A549 (cell line): ENCODE measurements at places on chromosomes 3 and 15.

DNA sequence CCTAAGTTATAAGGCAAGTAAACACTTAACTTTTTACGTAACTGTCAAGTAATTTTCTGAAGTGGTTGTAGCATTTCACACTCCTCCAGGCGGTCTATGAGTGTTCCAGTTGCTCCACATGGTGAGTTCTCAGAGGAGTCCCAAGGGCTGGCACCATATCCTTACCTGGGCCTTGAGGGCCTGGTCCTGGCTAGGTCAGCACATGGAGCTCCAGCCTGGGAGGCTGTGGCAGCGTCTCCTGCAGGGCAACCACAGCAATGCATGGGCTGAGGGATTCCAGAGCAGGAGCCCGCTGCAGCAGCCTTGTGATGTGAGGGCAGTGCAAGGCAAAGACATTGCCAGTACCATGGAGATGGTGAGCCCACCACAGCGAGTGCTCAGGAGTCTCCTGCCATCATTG is 32.2 kb upstream of the LYZL4 start:
- no peak for DNase-seq

GRCh38 chr15:68408971-68409370 is 23.0 kb downstream of the ITGA11 start:
- DNase-seq, result no peak

- no peak for DNase-seq
These were observed 229.5 kb downstream of the ATP8B4 start for GRCh38 chr15:49889536-49889935.

- DNase-seq, result no peak
These were observed 57.3 kb downstream of the GPR171 start for GRCh38 chr3:151145713-151146070.

- DNase-seq, result no peak
These were observed 8.3 kb upstream of the THSD4 start for GRCh38 chr15:71106802-71107500.

- no peak for DNase-seq
These were observed 68.9 kb upstream of the NR2F2 start for GRCh38 chr15:96261575-96262034.

- DNase-seq, result no peak
These were observed 71.7 kb upstream of the AGTR1 start for GRCh38 chr3:148625991-148626390.

GRCh38 chr15:91318931-91319330 is 218.9 kb downstream of the SV2B start:
- no peak for DNase-seq

DNA sequence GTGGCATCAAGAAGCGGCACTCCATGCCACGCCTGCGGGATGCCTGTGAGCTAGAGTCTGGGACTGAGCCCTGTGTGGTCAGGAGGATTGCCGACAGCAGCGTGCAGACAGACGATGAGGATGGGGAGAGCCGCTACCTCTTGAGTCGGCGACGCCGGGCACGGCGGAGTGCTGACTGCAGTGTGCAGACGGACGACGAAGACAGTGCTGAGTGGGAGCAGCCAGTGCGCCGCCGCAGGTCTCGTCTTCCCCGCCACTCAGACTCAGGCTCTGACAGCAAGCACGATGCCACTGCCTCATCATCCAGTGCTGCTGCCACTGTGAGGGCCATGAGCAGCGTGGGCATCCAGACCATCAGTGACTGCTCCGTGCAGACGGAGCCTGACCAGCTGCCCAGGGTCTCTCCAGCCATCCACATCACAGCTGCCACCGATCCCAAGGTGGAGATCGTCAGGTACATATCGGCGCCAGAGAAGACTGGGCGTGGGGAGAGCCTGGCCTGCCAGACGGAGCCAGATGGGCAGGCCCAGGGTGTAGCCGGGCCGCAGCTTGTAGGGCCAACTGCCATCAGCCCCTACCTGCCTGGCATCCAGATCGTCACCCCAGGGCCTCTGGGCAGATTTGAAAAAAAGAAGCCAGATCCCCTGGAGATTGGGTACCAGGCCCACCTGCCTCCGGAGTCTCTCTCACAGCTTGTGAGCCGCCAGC is 16.8 kb upstream of the APEH start:
- DNase-seq, result no peak

- DNase-seq, result no peak
These were observed 292.3 kb downstream of the KBTBD8 start for GRCh38 chr3:67290438-67290837.

- no peak for DNase-seq
These were observed 26.7 kb downstream of the GBE1 start for GRCh38 chr3:81734742-81735141.

- no peak for DNase-seq
These were observed 570.9 kb upstream of the IL12A start for GRCh38 chr3:159417761-159418160.

GRCh38 chr3:7290077-7290825 is 429.3 kb downstream of the GRM7 start:
- no peak for DNase-seq

GRCh38 chr3:44208086-44208485 is 33.6 kb upstream of the TOPAZ1 start:
- DNase-seq, result no peak

GRCh38 chr3:39267631-39268548 is 11.9 kb downstream of the CX3CR1 start:
- DNase-seq, result no peak

DNA sequence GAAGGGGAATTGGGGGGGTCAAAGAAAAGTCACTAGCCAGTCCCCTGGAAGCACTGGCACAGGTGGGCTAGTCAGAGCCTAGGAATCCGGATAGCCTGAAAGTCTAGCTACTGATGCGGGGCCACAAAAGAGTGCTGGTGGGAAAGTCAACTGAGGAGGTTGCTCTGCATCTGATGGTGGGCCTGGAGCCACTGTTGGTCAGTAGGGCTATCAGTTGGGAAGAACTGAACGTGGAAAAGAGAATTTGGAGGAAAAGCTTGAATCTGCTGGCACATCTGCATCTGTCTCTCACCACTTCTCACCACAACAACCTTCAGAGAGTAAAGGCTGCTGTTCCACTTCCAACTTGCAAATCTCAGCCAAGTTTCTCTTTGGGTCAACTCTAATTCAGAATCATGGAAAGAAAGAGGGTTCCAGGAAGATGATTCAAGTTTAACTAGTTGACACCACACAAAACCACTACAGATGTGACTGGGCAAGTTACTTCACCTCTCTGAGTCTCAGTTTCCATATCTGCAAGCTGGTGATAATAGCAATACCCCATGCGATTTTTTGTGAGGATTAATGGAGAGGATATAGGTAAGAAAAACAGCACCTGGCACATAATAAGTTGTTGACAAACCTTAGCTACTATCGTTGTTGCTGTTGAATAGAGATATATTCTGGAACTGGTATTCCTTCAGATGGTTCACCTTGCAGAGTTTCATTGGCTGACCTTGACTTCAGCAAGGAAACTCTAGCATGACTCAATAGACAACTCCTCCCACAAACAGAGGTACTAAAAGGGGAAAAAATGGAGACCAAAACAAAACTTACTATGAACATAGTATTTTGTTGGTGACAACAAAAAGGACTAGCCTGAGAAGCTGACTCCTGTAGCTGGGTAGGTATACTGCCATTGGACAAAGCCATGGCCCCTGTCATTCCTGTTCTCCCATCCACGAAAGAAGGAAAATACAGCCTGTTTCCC is 280.2 kb upstream of the STT3B start:
- no peak for DNase-seq

GRCh38 chr3:160780245-160780644 is 24.2 kb downstream of the PPM1L start:
- DNase-seq, result no peak

DNA sequence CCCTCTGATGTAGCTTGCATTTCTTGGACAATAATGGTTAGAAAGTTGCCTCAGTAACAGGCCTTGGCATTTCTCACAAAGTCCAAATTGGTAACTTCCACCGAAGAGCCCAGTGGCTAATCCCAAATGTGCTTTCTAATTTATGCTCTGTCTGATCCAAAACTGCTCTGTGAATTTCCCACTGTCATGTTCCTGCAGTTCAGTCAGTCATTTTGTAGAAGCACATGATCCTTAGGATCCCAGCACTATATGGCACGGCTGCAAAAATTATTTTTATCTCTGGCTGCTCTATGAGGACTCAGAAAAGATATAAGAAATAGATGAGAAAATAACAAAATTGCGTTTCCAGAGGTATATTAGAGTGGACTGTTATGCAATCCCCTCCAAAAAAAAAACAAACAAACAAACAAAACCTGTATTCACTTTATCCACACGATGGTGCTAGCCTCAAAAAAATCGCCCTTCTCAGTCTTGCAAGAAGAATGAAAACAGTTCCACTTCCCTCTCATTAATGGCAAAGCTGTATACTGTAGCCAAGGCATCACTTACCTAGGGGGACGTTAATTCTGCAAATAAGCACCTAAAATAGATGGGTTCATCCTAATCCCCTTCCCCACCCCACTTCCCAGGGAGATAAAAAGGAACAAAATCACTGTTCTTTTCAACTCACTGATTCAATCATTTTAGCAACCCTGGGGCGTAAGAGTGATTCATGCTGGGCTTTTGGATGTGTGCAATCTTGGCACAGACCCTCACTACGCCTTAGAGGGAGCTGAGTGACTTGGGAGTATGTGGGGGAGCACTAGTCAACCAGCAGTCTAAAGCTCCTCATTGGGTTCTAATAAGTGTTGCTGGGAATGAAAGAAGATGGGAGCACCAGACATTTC is 61.3 kb downstream of the TMCO5A start:
- DNase-seq, result peak; percentile 65

GRCh38 chr3:107929088-107929487 is 161.7 kb downstream of the CD47 start:
- DNase-seq, result no peak

GRCh38 chr3:111311709-111312235 is 230.2 kb upstream of the CD96 start:
- no peak for DNase-seq

DNA sequence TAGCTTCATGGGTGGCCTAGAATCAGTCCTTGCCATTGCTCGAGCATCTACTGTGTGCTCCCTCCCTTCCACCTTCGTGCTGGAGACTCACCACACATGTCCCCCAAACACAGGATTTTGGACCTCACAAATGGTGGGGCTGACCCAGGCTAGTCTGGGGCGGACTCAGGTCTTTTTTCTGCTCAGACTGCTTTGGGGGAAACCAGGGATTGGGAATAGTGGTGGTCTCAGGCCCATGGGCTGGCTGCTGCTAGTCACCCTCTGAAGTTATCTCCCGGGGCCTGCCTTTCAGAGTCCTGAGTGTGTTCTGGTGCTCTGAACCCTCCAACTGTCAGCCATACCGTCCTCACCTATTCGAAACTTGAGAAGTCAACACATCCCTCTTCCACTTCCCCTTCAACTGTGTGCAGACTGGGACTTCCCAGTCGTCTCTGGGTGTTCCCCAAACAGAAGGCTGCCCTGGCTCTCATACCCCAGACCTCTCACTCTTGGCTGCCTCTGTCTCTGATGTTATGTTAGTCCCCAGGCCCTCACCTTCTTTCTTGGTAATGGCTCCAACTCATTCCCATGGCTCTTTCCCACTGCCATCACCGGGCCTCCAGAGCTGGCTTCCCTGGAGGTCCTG is 46.0 kb downstream of the PPCDC start:
- DNase-seq, result no peak

GRCh38 chr15:80761754-80762153 is 17.4 kb upstream of the CEMIP start:
- DNase-seq, result no peak

- no peak for DNase-seq
These were observed 703.1 kb downstream of the MCTP2 start for GRCh38 chr15:94934440-94934839.

DNA sequence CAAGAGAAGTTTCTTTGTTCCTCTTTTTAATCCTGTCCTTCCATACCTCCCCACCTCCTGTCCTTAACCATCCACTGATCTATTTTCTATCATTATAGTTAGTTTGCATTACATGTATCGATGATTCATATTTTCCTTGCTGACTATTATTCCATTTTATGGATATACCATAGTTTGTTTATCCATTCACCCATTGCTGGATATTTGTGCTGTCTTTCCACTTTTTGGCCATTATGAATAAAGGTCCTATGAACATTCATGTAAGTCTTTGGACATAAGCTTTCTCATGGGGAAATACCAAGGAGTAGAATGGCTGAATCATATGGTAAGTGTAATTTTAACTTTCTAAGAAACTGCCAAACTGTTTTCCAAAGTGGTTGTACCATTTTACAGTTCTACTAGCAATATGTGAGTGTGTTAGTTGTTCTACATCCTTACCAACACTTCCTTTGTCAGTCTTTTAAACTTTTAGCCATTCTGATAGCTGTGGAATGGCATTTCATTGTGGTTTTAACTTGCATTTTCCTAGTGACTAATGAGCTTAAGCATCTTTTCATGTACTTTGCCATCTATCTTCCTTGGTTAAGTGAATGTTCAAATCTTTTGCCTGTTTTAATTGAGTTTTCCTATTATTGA is 11.7 kb downstream of the ATP6V1A start:
- DNase-seq, result no peak

DNA sequence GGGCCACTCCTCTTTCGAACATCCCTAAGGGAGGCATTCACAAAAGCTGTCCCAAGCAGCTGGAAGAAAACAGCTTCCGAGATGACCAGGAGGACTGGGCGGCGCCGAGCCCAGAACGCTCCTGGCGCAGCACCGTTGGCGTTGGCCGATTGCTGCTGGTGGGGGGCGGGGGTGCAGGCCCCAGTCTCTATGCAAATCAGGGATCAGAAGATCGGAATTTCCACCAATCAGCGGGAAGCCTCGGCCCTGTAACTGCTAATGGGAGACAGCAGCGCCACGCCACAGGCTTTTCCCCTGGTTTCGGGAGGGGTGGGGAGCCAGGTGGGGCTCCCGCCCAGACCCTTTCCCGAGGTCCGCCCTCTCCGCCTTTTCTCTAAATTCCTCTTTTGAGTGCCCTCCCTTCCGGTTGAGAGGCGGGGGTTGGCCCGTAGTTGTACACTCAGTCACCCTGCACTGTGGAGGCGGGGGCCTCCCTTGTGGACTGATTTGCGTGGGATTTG is 27.0 kb downstream of the HMCES start:
- DNase-seq, result no peak

GRCh38 chr3:186790261-186790981 is 7.0 kb downstream of the EIF4A2 start:
- peak; percentile 63 for DNase-seq

- no peak for DNase-seq
These were observed 401.9 kb upstream of the ROBO2 start for GRCh38 chr3:76638006-76638405.
